ENCODE measurements at places on chromosomes 4 and X.

DNA sequence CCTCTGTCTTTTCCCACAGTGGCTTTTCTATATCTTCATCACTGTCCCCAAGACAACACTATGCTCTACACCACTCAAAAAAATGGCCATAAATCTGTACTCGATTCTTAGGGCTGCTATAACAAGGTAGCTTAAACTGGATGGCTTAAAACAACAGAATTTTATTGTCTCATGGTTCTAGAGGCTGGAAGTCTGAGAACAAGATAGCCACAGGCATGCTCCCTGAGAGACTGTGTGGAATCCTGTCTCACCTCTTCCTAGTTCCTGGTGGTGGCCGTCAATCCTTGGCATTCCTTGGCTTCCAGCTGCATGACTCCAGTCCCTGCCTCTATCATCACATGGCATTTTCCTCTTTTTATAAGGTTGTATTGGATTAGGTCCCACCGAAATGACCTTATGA lies 70.7 kb upstream of the DCLK2 start:
- no peak for DNase-seq

DNA sequence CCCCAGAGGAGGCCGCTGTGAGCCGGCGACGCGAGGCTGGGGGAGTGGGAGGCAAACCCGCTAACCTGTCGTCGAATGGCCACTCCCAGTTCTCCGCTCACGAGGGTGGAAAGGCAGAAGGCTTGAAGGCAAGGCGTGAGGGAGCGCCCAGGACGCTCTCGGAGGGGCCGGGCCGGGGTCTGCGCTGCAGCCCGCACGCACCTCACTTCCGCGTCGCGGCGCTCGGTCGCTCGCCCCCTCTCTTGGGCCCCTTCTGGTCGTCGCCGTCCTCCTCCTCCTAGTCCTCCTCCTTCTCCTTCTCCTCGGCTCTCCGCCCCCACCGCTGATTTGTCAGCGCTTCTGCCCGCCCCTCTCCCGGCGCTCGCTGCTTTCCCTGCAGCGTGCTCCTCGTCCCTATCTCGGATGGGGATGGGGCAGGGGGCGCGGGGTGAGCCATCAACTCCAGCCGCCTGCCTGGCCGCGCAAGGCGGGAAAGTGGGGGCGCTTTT lies at the start of gene SNCA:
Gene SNCA, minus strand, starts transcription at position 265 of the 488 bp plus-strand sequence. CDS start 1,494 bp downstream, outside the sequence.
- no peak for DNase-seq

DNA sequence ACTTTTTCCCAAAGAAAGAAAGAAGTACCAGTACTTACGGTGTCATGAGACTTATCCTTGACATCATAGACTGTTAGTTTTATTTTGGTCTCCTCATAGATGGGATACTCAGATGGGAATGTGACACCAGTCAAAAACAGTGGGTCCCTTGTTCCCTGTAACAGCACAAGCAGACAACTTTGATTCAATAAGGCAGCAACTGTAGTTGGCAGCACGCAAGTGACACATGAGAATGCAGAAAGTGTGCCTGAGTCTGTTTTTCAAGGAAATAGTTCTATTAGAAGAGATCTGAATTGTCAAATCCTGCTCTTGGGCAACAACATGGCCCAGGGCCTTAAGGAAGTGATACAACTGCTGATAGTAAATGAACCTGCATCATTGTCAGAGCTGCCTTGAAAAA lies 443.2 kb downstream of the INPP4B start:
- no peak for DNase-seq

GRCh38 chr4:16524406-16524805 lies 298.1 kb upstream of the TAPT1 start:
- DNase-seq = no peak

DNA sequence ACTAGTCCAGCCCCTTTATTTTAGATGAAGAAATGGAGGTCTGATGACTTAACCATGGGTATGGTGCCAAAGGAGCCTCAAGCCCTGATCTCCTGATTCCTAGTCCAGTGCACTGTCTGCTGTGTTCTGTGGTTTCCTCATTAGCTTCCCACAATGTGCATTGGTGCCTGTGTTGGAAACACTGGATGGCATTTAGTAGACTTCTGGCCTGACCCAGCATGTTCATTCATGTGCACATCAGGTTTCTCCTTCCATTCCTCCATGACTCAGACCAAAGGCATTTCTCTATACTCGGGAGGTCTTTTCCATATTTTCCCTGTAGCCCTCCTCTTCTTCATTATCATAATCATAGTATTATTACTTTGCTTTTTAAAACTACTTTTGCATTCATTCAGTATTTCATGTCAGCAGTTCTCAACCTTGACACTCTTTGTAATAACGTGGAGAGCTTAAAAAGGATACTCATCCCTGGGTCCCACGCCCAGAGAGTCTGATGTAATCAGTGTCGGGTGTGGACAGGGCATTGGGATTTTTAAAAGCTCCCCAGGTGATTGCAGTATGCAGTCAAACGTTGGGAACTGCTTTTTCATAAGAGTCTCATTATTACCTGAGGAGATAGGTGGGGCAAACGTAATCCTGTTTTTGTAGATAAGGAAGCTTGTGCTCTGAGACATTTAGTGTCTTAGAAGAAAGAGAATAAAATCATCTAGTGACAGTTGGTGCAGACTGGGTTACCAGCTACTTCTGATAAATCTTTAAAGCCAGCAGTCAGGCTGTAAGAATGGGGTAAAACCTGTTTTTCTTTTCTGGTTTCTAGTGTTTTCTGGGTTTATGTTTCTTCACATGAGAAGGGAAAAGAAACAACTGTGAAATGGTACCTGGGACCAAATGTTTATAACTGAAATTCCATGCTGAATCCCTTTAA lies 40.9 kb upstream of the XK start:
- DNase-seq = no peak

GRCh38 chrX:70176938-70177533 lies at the start of gene DGAT2L6:
Gene DGAT2L6, plus strand, starts transcription at chrX:70177483. Its CDS starts 100 bp downstream, at chrX:70177583.
- no peak for DNase-seq

DNA sequence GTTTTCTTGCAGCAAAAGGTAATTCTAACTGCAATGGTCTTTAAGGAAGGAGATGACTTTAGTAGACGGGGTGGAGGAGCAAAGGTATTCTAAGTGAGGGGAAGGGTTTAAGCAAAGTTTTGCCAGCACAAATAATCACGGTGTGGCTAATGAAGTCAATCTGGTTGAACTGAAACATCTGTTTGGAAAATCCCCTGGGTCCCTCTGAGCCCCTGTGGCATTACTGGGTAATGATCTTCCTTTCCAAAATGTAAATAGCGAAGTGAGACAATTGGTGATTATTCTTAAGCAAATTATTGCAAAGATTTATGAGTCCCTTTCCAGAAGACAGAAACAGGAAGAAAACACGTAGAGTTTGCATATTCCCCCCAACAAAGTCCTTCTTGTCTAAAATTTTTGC lies 47.2 kb downstream of the FGFBP1 start:
- DNase-seq = no peak

DNA sequence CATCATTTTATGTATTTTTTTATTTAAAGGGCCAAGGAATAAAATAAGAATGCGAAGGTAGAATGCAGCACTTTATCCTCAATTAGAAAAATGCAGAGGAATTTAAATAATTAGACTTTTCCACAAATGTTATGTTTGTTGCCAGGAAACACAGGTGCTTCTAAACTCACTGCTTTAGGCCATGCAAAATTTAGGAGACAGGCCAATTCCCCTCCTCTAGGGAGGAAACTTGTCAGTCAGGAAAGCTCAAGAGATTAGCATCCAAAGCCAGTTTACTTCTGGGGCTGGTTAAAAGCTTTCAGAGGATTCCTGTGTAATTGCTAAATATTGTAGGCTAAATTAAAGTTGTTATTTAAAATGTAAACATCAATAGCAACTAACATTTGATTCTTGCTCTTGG lies 124.5 kb downstream of the DMD start:
- DNase-seq = no peak

- DNase-seq = no peak
Observed at GRCh38 chr4:117637347-117637746, 396.9 kb upstream of the NDST3 start.

DNA sequence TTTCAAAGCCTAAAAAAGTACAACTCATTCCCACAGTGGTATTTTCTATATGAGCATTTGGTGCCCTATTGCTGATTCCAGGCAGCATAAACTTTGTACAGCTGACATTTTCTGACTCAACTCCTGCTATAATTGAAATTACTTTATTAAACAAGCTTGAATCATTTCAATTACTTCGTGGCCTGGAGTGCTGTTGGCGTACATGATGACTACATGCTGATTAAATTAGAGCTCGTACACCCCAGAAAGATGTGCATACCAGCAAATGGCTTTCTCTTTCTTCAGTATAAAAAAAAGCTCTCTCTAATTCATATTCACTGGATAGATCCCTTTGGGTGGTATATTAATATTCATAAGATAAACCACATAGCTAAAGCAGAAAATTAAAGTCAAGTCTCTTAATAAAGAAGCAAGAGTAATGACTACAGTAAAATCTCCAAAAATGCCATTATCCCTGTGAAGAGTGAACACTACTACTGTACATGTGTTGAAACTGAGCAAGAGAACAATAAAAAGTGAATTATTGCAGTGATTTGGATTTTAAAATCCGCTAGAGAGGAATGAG lies 245.0 kb upstream of the IGFBP7 start:
- no peak for DNase-seq

DNA sequence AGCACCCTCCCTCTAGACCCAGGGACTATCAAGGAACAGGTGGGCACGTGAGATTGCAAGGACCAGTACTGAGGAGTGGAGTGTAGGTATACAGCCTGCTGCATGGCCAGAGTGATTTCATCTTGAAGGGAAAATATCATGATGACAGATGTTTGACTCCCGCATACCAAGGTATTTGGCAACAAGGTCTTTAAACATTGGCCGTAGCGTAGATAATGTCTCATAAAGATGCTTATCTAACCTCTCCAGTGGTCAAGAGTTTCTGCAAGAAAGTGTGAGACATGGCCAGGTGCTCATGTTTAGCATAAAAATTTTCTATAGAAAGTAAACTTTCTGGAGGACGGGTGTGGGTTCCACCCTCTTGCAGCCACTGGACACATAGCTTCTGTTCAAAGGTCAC lies 18.7 kb upstream of the ZNF630 start:
- no peak for DNase-seq

All from activated effector memory CD4-positive, alpha-beta T cell treated with Interleukin-2 at 50 U/mL for 16 hours (primary cell).